ENCODE measurements at places on chromosomes 1 and 21. TPM values are rescaled to one million over a fixed set of nuclear protein-coding genes. Genes with fewer than 3 reads are reported as not detected.

The SLAMF7 gene
- 1.5 TPM for polyA plus RNA-seq

The CLEC20A gene
- 0.23 TPM for polyA plus RNA-seq

The MSH4 gene
- 0.10 TPM for polyA plus RNA-seq

The CA14 gene
- polyA plus RNA-seq: 1.9 TPM

The FCMR gene
- polyA plus RNA-seq: 6.1 TPM

The S100A1 gene
- 3.0 TPM for polyA plus RNA-seq

The PRAMEF12 gene
- not detected for polyA plus RNA-seq

The COL24A1 gene
- 5.2 TPM for polyA plus RNA-seq

DNA sequence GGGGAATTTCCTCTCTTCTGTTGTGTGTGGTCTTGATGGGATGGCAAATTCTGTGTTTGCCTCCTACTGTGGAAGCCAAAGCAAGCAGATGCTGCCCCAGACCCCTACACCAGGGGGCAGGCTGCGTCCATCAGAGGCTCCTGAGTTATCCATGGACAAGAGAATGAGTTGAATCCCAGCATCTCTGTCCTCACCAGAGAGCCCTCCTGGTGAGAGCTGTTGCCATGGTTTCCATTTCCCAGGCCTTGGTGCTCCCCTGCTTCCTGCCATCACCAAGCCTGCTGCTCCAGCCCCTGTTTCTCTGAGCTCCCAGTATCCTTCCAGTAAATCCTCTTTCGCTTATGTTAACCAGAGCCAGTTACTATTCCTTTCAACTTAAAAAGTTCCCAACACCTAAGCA is 20.4 kb upstream of the GNG12 start:
- DNase-seq: no peak

- no peak for DNase-seq
These were observed 51.0 kb downstream of the PGBD5 start for GRCh38 chr1:230375147-230375546.

DNA sequence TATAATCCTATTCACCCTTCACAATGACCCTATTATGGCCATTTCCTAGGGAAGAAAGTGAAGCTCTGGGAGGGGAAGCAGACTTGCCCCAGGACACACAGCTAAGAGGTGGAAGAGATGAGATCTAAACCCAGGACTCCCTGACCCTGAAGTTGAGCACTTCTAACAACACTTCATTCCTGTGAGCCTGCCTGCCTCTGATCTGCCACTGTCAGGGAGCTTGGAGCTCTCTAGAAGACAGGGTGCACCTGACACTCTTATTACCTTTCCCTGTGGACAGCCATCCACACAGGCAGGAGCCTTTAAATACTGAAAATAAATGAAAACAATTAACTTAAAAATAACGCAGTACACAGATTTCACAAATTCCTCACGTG is 599 bp downstream of the MKNK1 start:
- DNase-seq: no peak

DNA sequence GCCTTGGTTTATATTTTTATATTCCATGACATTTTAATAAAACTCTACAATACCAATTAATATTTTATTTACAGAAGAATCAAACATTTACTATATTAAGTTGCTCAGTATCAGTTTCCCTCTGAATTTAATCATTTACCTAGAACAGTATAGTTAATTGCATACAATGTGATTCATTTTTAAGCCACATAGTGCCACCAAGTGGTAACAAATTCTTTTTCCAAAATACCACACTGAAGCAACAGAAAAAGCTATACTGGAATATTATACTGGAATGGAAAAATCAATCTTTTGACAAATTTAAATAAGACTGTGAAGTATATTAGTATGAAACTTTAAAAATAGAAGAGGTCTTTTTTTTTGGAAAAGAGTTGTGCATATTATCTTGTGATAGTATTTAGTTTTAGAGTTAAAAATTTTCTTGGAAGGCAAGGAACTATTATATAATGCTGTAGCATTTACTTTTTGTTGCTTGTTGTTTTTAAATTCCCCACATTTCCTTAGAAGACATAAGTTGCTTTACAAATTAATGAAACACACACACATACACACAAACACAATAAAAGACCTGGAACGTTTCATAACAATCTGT is 57.3 kb downstream of the ZNF644 start:
- no peak for DNase-seq

DNA sequence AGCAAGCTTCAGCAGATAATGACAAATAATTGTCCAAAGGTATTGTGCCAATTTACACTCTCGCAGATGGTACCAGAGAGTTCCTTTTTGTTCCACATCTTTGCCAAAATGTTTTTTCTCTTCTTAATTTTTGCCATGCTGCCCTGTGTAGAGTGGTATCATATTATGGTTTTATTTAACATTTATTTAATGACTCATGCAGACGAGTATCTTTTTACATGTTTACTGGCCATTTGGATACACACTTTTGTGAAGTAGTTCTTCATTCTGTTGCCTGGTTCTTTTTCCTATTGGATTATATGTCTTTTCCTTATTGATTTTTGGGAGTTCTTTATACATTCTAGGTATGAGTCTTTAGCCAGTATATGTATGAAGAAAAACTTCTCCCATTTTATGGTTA is 151.1 kb downstream of the PCNX2 start:
- no peak for DNase-seq

- DNase-seq: no peak
These were observed 416.0 kb downstream of the SIPA1L2 start for GRCh38 chr1:232213928-232214327.

DNA sequence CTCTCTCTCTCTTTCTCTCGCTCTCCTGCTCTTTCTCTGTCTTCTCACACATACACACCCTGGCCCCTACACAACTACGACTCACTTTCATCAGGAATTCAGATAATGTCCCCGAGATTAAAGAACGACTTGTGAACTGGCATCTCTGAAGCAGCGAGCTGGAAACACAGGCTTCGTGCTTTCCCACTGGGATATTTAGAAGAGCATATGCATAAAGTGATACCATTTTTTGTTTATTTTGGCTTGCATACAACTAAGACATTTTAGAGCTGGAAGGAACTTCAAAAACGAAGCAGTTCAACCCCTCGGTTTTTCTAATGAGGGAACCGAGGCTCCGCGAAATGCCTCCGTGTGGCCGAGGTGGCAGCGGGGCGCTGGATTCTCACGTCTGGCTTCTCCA is 88.6 kb downstream of the ZBTB18 start:
- no peak for DNase-seq

- DNase-seq: no peak
These were observed 4.6 kb upstream of the TRPM2 start for GRCh38 chr21:44348861-44349260.

DNA sequence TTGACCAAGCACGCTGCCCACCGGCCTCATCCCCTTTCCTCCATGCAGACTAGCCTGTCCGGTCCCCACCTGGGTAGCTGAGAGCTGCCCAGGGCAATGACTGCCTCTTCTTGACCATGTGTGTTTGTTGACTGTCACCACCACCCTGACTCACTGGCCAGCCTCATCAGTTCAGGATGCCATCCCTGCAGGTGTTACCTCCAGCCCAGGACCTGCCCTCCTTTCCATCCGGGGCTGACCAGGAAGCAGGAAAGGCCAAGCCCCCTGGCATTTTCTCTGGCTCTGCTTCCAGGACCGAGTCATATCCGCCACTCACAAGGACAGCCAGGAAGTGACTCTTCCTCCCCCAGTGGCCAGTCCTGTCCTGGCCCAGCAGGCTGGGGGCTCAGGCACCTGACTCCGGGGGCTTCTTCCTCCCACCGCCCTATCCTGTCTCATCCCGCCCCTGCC is 17.1 kb downstream of the EPHA2 start:
- no peak for DNase-seq

DNA sequence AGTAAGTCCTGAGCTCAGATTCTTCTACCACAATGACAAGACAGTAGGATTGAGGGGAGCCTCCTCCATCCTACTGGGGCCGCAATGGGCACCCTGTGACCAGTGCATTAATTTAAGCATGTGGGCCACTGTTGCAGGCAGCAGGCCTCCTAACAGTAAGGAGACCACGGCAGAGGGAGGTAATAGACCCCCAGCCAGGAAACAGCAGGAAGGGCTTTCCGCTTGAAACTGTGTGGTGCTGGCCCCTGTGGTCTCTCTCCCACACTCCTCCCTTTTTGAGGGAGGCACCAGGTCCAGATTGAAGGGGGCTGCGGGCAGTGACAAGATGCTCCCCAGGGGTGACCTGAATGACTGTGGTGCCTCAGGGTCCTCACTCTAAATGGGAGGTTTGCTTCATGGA is 1.7 kb upstream of the CLDN19 start:
- no peak for DNase-seq

GRCh38 chr1:180156631-180157091 is 2.0 kb downstream of the QSOX1 start:
- no peak for DNase-seq

DNA sequence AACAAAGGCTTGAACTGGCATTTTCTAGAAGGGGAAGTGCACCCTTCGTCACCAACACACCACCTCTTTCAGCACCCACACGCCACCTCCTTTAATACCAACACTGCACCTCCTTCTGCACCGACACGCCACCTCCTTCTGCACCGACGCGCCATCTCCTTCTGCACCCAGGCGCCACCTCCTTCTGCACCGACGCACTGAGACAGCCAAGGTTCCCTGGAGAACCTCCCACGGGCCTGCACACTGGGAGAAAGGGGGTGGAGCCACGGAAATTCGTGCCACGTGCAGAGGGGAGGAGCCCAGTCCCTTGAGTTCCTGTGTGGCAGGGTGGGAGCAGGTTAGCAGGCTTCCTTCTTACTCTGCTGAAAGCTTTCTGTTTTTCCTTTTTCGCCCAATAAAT is 327.9 kb upstream of the C1orf174 start:
- no peak for DNase-seq
